ENCODE measurements at places on chromosomes 7 and 10.

- DNase-seq: no peak
Observed at GRCh38 chr7:4774658-4775249, 669 bp upstream of the AP5Z1 start.

GRCh38 chr7:45071528-45071927 lies 17.2 kb downstream of the NACAD start:
- DNase-seq: no peak

DNA sequence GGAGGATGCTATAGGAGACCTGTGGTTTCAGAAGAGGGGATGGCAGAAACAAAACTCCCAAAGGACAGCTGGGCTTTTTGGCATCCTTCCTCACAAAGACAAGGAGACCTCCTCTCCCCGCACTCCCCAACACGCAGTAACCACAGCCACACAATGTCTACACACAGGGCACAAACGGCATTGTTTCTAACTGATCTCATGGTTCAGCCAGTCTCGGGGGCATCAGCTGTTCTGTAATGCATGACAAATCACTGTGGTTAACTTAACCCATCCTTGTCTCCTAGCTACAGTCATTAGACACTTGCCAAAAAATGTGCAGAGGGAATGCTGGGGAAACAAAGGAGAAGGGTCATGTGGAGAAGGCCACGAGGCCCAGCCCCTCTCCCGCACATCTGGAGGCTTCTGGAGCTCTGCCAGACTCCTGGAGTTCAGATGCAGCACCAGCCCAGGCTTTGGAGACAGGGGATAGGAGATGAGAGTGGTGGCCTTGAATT lies 7.6 kb upstream of the ADAMTS14 start:
- no peak for DNase-seq

DNA sequence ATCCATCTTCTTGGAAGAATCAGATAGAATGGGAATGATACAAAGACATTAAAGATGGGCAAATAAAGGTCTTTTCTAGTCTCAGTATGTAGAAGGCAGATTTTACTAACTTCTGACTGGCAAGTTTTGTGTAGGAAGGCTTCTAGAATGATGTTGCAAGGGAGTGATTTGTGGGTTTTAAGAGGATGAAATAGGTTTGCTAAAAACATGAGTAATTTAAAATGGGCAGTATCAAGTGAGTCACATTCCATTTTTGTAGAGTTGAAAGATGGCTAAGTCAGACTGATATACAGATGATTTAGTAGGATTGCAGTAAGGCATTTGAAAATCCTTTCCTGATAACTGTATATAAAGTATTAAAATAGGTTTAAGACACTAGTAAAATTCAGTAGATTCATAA lies 777.4 kb downstream of the SORCS1 start:
- DNase-seq: no peak

GRCh38 chr10:4099202-4099601 lies 314.2 kb upstream of the KLF6 start:
- DNase-seq: no peak

DNA sequence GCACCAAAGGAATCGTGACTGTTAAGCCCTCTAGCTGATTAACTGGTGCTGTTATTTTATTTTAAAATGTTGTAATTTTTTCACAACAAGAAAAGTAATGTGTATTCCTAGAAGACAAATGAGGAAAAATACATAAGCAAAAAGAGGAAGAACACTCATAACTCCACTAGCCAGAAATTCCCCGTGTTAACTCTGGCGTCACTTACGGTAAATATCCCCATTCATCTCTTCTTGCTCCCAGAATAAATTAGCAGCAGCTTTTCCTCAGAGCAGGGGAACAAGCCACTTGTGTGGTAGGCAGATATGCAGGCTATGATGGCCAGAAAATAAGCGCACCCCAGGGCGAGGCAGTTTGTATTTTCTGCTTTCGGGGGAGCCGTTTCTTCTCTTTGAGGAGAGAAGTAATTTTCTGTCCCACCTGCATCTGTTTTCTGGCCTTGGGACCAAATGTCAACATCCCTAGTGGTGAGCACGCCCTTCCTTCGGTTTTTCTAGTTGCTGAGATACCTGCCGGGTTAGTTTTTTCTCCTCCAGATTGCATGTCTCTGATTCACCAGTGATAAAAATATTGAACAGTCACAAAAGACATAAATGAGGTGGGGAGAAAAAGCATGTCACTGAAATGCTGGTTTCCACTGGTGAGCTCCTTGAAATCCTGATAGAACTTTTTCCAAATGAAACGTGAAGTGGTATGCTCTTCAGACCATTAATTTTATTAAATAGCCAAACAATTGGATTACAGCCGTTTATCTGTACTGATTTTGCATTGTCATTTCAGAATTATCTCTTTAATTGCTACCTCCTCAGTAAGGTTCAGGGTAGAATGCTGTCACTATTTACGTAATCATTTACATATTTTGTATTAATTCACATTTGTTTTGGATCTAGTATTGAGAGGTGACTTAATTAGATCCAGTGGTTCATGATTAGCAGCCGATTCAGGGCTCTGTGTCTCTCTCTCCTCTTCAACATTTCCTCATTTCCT lies 268.1 kb downstream of the CAMK1D start:
- DNase-seq: no peak

DNA sequence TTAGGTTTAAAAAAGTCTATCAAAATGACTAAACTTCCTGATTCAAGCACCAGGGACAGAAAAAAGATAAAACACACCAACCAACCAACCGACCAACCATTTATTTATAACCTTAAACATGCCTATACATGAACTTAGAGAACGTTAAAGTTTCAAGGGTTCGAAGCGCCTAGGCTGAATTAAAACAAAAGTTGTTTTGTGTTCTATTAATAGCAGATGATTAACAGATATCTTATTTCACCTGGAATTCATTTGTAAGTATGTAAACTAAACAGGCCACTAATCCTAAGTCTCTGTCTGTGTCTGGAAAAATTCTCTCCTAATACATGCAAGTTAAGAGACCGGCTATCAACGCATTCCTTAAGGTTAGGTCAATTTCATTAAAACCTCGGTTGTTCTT lies 1.4 kb downstream of the BAIAP2L1 start:
- DNase-seq: no peak

GRCh38 chr10:3525832-3526449 lies 259.1 kb downstream of the KLF6 start:
- no peak for DNase-seq

GRCh38 chr10:108167766-108168165 lies 1003.3 kb upstream of the SORCS1 start:
- DNase-seq: no peak

DNA sequence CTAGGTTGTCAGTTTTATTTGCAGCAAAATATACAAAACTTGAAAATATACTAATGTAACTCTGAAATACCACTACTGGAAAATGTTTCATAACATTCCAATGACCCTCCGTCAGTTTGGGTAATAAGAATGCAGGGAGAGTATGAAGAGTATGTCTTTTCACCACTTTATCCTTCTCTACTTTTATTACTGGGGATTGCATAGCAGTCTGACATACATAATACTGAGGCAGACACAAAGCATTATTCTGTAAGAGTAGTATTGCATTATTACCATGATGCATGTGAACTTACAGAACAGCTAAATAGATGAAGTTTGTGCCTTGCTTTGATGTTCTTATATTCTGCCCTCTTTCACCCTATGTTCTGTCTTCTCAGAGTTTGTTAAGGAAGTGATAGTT lies 151.8 kb upstream of the TPK1 start:
- DNase-seq: no peak

GRCh38 chr10:124995605-124996004 lies 53.7 kb downstream of the ZRANB1 start:
- DNase-seq: no peak

GRCh38 chr7:128922496-128923410 lies 12.2 kb upstream of the KCP start:
- no peak for DNase-seq

- no peak for DNase-seq
Observed at GRCh38 chr7:149690688-149691446, 82.5 kb downstream of the ZNF467 start.

DNA sequence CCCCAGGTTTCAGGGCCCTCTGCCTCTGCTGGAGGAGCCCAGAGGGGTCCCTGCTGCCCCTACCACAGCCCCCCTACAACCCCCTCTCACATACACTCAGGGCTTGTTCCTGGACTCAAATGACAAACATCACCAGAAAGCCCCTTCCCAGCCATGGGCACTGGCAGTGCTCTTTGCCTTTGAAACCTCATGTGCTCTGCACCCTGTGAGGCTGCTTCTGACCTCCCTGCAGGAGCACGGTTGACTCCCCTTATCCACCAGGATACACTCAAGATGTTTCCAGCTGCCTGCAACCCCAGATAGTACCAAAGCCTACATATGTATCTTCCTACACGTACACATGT lies 3.5 kb upstream of the ADIRF start:
- no peak for DNase-seq

DNA sequence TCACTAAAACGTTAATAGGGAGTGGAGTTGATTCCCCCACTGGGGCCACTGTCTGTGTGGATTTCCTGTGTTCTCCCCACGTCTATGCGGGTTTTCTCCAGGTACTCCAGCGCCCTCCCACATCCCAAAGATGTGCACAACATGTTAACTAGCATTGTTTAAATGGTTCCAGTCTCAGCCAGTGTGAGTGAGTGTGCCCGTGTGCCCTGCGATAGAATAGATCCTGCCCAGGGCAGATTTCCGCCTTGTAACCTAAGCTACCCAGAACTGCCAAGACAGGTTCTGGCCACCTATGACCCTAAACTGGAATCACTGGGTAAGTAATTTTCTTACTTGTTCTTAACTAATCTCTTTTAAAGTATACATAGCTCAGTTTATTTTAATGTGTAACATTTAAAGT lies 58.5 kb downstream of the CCDC6 start:
- no peak for DNase-seq

GRCh38 chr7:55546814-55547213 lies 25.5 kb downstream of the VOPP1 start:
- no peak for DNase-seq

DNA sequence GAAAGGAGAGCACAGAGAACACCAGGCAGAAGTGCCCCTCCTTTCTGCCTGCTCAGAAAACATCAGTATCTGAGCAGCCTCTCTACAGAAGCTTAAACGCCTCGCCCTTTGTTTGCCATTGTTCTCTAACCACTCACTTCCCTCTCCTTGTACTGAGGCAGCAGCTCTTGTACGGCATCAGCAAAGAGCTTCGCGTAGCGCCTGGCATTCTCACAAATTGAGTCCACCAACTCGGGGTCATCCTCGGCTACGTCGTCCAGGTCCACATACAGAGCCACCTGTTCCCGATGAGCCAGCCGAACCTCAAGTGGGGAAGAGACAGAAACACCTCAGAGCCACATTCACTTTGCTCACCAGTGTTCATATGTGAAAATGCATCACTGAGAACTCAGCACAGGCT lies 1.7 kb downstream of the MCM7 start:
- no peak for DNase-seq

- DNase-seq: no peak
Observed at GRCh38 chr7:34787586-34787985, 129.6 kb downstream of the NPSR1 start.

GRCh38 chr10:69359148-69359547 lies 57.6 kb downstream of the TACR2 start:
- DNase-seq: no peak

- DNase-seq: no peak
Observed at GRCh38 chr7:143321734-143322133, 5.8 kb downstream of the CLCN1 start.

- no peak for DNase-seq
Observed at GRCh38 chr10:110348336-110348735, 43.6 kb upstream of the SMNDC1 start.

- DNase-seq: no peak
Observed at GRCh38 chr7:94190599-94191061, 186.5 kb upstream of the BET1 start.

DNA sequence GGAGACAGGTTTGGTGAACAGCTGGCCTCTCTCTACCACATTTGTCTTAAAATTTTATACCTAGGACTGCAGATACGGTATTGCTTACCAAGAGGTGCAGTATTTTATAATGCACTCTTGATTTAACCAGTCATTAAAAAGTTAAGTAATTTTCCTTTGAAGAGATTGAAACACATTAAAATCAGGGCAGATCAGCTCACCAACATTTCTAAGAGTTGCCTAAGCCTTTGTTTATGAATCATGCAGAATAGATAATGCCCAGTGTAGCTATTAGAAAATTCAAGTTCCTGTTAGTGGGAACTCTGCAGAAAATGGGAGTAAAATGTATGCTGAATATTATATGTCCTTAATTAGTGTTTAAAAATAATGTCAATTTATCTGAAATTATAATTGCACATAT lies 140.2 kb upstream of the PRPS1L1 start:
- no peak for DNase-seq

GRCh38 chr10:111356571-111356970 lies 279.7 kb downstream of the ADRA2A start:
- DNase-seq: no peak

DNA sequence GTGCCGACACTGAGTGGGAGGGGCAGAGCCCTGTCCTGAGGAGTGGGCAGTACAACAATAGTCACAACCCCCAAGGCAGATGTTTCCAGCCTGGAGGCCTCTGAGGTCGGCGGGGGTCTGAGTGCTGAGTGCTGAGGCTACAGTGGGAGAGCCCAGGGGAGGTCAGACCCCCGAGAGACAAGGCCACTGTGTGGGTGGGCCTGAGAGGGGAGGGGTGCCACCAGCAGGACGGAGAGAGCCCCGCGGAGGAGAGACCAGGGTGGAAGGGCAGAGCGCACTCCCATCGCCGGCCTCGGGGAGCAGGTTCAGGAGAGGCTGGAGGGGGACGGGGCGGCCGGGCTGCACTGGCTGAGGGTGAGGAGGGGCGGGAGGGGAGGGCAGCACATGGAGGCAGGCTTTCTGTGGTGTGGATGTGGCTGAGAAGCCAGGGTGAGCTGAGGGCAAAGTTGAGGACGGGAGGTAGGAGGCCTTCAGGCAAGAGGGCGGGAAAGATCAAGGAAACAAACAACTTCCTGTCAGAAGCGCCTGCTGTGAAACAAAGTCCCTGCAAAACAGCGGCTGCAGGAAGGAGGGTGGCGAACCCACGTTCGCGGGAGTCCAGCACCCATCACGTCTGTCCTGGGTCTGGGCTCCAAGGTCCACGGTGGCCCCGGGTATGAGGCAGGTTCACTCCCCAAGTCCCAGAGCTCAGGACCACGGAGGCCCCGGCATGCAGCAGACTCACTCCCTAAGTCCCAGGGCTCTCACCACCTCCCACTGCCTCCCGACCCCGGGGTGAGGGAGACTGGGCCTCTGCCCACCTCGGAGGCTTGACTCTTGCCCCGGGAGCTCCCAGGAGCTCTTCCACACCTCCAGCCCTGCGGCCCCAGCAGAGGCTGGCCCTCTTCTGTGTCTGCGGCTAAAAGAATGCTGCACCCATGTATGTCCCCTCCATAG lies 76.8 kb upstream of the NKX6-2 start:
- DNase-seq: no peak

Data from stimulated activated CD8-positive, alpha-beta memory T cell treated with anti-CD3 and anti-CD28 coated beads, Interleukin-4, amount 100 ng/mL, for 1 hour (primary cell).